CD4-positive, alpha-beta T cell treated with Interleukin-4 for 4 hours (primary cell): ENCODE measurements at places on chromosomes 7 and 10.

- DNase-seq: no peak
These were observed 33.2 kb upstream of the PLEKHA1 start for GRCh38 chr10:122341141-122341810.

DNA sequence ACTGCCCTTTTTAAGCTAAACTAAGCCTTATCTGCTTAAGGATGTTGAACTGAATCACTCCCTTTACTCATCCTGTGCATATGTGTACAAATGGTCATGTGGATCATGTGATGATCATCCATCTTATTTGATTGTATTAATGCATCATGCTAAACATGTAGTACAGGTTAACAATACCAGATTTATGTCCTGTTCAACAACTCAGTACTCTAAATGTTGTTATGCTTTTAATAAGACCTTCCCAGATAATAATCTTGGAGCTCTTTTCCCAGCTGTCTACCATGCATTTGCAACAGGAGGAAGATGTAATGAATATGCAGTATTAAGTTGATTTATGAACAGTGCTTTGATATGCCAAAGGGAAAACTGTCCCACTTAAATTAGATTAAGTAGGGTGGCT lies 318.0 kb downstream of the BICC1 start:
- no peak for DNase-seq

DNA sequence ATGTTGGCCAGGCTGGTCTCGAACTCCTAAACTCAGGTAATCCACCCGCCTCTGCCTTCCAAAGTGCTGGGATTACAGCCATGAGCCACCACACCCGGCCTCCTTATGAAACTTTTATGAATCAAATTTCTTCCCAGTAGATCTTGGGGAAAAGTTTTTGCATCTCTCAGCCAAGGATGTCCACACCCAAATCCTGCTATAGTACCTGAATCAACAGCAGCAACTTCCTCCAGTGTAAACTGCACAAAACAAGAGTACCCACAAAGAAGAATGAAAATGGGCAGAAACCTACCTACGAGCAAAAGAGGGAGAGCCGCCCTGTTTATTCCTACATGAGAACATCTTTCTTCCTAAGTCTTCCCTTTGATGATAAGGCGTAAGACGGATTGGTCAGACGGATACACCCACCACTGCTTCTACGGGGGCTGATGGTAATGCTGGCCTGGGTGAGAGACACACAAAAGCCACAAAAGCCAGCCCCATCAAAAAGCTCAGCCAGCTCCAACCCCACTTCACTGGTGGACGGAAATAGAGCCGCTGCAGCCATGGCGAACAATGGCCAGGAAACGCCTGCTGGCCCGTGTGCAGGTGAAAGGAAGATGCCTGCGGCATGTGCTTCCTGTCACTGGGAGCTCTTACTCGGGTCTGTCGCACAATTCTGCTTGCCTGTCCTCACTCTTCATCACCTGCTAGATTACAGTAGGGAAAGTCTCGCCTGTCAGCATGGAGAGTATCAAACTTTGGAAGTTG lies 10.4 kb downstream of the JCAD start:
- no peak for DNase-seq

DNA sequence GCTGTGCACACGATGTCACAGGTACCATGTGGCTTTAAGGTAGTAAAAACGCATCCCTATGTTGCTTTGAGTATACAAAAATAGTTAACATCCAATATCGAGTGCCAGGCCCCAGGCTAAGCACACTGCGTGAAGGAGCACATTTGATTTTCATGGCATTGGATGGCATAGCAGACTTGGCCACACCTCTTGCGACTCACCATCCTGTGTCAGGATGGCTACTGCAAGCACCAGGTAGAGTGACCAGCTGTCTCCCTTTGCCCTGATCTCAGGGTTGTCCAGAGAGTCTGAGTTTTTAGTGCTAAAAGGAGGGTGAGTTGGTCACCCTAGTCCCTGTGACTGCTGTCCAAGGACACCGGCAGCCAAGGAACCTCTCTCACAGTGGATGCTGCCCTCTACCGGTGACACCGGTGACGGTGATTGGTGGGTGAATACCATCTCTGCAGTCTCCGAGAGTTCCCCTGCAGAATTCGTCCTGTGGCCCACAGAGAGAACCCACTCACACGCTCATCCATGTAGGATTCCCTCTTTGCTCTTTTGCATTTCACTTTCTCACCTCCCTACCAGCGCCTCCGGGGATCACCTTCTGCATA lies 76.1 kb downstream of the BICC1 start:
- no peak for DNase-seq

DNA sequence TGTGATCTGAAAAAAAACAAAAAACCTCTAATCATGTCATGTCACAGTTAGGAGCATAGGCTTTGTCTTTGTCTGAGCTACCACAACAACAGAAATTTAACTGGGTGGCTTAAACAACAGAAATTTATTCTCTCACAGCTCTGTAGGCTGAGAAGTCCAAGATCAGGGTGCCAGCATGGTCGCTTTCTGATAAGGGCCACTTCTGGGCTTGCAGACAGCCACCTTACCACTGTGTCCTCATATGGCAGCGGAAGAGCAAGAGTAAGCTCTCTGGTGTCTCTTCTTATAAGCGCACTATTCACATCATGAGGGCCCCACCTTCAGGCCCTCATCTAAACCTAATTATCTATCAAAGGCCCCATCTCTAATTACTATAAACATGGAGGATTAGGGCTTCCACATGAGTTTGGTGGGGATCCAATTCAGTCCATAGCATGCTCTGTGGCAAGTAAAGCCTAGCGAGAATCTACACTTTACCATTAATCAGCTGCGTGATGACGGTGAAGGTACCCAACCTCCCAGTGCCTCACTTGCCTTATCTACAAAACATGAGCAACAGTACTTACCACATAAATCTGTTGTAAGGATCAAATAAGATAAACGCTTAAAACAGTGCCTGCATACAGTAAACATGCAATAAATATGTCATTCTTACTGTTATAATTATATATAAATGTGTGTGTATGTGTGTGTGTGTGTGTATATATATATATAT lies 17.3 kb downstream of the ZNF438 start:
- DNase-seq: no peak

- DNase-seq: no peak
These were observed 441.4 kb downstream of the CNTNAP2 start for GRCh38 chr7:146557971-146558469.
